Activated CD4-positive, alpha-beta T cell treated with anti-CD3 and anti-CD28 coated beads, Interleukin-2, amount 50 U/mL, for 16 hours (primary cell): ENCODE measurements at places on chromosomes 13 and 19.
A peak's percentile ranks its signal among the peaks of the same experiment; 100 is the strongest.

- DNase-seq = no peak
Observed at GRCh38 chr19:12885749-12886650, 1.0 kb downstream of the KLF1 start.

DNA sequence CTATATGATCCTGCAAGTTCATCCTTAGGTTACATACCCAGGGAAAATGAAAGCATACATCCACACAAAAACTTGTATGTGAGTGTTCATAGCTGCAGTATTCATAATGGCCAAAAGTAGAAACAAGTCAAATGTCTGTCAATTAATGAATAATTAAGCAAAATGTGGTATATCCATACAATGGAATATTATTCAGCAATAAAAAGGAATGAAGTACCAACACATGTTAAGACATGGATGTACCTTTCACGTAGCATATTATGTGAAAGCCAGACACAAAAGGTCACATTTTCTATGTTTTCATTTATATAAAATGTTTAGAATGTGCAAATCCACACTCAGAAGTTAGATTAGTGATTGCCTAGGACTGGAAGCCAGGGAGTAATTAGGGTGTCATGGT is 75.4 kb downstream of the ZNF429 start:
- no peak for DNase-seq

- no peak for DNase-seq
Observed at GRCh38 chr19:52936151-52936953, 13.1 kb upstream of the ZNF888 start.

DNA sequence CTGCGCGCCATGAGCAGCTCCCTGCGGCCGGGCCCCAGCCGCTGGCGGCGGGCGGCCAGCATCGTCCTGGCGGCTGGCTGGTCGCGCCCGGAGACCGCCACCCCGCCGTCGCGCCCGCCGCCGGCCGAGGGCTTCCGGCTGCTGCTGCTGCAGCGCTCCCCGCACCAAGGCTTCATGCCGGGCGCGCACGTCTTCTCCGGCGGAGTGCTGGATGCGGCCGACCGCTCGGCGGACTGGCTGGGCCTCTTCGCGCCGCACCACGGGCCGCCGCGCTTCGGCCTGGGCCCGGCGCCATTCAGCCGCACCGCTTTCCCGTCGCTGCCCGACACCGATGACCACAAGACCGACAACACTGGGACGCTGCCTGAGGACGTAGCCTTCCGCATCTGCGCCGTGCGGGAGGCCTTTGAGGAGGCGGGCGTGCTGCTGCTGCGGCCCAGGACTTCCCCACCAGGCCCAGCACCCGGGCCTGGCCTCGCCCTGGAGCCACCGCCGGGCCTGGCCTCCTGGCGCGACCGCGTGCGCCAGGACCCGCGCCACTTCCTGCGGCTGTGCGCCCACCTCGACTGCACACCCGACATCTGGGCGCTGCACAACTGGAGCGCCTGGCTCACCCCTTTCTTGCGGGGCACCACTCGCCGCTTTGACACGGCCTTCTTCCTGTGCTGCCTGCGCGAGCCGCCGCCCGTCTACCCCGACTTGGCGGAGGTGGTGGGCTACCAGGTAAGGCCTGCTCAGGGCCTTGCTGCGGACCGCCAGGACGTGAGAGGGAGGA is 518 bp downstream of the NUDT19 start:
- peak; percentile 62 for DNase-seq

DNA sequence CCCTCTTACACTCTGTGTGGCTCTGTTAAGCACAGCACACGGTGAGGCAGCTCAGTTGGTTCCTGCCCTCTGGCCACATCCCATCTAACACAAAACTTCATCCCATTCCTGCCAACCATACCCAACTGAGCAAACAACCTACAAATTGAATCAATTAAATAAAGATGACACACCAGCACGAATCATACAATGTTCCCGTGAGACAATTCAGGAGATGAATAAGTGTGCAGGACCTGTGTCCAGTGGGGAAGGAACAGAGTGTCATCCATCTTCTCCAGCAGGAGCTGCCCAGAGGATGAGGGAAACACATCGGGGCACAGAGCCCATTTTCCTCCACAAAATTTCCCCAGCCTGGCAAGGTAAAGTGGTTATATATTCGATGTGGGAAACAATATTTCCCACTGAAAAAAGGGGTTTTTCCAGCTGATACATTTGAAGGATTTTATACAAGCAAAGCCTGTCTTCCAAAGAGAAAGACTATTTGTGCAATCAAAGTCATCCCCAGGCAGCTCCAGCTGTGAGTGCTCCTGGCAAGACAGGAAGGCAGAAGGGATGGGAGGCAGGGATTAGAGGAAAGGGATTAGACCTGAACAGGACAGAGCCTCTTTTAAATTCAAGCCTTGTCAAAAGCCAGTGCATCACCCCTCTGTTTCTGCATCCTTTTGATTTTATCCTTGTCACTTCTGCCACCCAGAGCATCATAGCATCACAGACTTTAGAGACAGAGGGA is 240.2 kb downstream of the LHFPL6 start:
- no peak for DNase-seq

DNA sequence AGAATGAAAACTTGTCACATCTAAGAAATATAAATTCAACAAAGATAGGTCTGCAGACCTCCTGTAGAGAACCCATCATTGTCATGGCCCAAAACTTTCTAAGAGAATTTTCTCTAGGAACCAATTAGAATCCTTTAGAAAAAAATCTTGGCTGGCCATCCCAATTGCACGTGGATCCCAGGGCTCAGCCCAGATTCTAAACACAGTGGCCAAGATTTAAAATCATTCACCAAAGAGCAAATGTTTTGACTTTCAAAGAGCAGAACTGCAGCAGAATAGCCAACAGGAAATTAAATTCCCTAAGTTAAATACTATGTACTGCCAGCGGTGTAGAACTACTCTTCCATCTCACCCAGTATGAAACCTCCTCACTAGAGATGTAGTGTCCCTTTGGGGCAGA is 21.3 kb downstream of the IPO5 start:
- DNase-seq = no peak

DNA sequence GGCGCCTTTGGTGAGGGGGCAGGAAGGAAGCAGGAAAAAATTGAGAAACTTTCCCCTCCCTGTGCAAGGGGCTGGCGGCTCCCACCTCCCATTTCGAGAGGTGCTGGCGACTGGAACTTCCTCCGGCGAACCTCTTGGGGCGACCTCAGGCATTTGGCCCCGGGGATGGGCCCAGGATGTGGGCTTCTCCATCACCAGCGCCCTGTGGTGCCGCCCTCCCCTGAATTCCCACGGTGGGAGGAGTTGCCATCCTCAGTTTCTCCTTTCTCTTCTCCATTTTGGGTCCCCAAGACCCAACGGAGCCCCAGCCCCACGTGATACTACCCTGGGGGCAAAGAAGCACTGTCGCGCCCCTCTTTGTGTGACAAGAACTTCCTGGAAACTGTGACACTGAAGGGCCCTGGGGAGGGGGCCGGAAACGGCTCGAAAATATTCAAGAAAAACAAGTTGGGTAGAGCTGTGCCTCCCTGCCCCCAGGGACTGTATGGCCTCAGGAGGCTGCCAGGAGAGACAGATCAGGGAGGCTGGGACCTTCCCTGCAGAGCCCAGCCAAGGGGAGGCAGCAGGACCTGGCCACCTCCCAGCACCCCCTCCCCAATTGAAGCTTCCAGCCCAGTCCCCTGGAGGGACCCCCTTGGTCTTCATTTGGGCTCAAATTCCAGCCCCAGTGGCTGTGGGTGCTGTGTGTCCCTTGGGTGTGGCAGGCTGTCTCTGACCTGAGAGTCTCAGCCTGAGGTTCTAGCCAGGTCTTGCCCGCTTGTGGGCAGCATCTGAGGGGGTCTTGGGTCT is 16.2 kb upstream of the AP1M2 start:
- peak; percentile 73 for DNase-seq

GRCh38 chr13:53100394-53101063 is 71.9 kb downstream of the OLFM4 start:
- no peak for DNase-seq

DNA sequence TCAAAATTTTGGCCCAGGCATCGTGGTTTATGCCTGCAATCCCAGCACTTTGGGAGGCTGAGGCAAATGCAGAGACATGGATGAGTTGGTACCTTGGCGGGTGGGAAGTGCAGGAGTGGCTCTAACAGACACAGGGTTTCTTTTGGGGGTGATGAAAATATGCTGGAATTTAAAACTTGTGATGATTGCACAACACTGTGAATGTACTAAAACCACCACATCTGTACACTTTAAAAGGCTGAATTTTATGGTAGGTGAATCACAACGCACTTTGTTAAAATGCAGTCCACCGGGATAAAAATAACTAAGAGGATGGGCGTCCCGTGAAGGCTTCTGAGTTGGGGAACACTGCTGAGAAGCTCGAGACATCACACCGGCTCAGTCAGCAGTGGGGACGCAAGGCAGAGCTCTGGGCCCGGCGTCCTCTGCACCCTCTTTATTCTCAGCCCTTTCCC is 47.1 kb downstream of the MLLT1 start:
- DNase-seq = no peak

DNA sequence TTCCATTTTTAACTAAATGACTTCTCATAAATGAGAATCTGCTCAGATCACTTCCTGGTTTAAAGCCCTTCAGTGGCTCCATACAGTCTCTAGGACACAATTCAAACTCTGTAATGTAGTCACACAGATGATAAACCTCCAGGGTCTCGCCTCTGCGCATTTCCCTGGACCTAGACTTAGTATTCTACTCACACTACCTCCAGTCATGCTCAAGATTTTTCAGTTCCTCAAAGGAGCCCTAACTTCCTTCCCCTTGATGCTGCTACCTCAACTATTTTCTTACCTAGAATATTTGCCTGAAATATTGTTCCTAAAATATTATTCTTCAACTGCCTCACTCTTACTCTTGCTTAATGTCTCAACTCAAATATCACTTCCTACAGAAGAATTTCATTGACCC is 86.7 kb upstream of the TPP2 start:
- DNase-seq = no peak

DNA sequence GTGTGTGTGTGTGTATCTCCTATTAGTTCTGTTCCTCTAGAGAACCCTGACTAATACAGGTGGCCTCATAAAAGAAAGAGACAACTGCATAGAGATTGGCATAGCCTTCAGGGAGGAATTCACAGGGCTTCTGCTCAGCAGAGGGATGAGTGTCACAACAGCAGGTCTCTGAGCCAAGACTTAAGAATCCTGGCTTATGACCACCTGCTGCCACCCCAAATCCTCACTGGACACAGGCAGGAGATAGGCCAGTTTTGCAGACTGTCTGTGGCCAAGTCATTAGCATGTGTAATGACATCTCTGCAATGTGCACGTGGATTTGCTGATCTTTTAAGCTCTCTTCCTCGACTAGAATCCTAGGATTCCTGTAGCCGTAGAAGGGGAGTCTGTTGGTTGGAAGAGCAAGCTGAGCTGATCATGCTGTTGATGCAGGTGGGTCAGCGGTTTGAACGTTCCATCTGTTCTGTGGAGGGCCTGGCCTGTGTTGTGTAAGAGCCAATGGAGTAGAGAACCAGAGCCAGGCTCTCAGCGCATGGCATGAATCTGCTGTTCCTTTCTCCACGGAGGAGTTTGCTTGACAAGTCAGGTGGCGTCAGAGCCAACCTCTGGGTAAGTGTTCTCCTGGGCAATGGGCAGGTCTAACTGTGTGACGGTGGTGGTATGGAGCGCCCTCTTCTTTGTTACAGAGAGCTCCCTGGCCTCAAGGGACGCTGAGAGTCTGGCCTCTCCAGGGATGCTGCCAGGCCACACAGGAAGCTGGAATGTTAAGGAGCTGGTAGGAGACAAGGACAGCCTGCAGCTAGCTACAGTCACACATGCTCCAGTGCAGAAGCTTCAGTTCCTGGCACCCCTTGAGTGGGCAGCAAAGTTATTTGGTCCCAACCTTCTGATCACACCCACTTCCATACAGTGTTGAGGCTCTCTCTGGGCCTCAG is 503.1 kb downstream of the FOXO1 start:
- no peak for DNase-seq

DNA sequence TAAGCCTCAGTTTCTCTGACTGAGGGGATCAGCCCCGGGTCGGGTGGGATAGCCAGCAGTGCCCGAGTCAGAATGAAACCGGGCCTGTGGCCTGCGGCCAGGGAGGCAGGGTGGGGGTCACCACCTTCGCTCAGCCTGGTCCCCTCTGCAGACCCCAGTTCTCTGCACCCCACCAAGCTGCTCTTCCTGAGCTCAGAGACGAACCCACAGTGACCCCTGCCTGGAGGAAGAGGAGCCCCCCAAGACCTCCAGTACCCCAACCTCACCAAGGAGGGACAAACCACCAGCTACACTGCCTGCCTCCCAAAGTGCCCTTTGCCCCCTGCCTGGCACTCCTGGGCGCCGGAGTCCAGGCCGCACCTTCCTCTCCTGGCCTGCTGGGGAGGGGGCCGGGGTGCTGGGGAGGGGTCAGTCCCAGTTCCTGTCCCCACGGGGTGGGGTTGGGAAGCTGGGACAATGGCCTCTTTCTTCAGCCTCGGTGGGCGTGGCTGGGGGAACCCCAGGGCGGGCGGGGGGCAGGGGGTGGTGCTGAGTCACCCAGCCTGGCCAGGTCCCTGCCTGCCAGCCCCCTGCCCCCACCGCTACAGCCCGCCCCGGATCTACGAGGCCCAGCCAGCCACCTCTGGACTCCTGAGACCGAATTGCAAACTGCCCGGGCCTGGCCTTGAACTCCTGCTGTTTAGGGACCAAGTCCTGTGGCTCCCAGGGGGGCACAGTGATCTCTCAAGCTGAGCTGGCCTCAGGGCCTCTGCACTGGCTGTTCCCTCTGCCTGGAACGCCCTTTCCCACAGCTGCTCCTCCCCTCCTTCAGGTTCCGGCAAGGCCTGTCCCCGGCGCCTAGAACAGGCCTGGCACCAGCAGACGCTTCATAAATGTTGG is 14.3 kb downstream of the ZBTB7A start:
- no peak for DNase-seq

GRCh38 chr13:37383046-37383445 is 215.5 kb downstream of the POSTN start:
- no peak for DNase-seq

GRCh38 chr19:50510700-50511068 is 307 bp downstream of the JOSD2 start:
- DNase-seq = no peak

DNA sequence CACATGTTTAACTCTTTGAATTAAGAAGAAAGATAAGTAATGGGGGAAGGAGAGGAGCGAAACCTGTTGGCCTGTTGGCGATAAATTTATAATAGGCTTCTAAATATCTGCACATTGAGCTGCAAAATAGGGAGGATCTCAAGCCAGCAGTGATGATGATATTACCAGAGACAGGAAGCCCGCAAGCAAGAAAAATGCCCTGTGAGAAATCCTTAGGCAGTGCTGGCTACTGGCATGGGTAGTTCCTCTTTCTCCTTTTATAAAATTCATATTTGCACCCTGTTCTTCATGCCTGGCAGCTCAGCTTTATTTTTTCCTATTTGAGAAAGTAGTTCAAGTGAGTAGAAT is 858 bp upstream of the USP12 start:
- peak; percentile 44 for DNase-seq
